Testis (tissue), 5 donors: ENCODE measurements at places on chromosomes 16 and 17.

DNA sequence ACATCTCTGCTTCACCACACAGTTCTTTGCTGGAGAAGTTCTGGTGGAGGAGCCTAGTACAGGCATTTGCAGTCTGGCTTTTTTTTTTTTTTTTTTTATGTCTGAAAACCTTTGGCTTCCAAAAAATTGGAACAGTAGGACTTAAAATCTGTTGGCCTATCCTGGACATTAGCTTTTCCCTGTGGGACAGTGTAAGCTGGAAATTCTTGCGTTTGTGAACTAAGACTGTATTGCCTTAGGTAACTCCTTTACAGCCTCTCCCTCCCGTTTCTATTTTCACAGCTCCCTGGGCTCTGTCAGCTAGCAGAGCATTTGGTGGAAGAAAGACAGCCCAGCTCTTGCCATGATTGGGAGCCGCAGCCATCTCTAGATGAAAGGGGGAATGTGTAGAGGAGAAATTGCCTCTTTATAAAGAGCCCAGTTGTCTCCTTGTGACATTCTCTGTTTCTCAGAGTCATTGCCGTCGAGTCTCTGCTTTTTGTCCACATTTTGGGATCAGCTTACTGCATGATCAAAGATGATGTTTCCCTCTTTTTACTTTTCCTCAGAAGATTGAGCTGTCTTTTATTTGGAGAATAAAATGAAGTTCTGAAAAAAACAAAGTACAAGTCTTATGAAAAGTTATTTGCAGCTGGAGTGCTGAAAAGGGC is 227.5 kb downstream of the SPECC1 start:
- no peak for DNase-seq

GRCh38 chr17:33233811-33234177 is 59.3 kb downstream of the ASIC2 start:
- DNase-seq: peak; percentile 92

DNA sequence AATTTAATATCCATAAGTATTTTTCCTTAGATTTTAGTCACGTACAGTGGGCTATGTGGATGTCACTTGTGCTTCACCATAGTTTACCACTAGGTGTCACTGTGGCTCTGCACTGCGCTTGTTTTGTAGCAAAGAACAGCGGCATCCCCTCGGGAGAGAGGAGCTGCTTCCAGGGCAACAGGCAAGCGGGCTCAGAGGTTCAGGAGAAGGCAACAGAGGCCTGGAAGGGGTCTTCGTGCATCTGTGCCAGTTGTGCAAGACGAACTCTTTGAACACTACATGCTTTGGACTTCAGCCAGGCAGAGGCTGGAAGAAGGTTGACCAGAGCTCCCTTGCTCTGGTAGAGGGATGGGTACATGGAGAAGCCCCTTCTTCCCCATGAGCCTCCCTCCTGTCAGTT is 20.6 kb downstream of the CYB561 start:
- peak; percentile 89 for DNase-seq

DNA sequence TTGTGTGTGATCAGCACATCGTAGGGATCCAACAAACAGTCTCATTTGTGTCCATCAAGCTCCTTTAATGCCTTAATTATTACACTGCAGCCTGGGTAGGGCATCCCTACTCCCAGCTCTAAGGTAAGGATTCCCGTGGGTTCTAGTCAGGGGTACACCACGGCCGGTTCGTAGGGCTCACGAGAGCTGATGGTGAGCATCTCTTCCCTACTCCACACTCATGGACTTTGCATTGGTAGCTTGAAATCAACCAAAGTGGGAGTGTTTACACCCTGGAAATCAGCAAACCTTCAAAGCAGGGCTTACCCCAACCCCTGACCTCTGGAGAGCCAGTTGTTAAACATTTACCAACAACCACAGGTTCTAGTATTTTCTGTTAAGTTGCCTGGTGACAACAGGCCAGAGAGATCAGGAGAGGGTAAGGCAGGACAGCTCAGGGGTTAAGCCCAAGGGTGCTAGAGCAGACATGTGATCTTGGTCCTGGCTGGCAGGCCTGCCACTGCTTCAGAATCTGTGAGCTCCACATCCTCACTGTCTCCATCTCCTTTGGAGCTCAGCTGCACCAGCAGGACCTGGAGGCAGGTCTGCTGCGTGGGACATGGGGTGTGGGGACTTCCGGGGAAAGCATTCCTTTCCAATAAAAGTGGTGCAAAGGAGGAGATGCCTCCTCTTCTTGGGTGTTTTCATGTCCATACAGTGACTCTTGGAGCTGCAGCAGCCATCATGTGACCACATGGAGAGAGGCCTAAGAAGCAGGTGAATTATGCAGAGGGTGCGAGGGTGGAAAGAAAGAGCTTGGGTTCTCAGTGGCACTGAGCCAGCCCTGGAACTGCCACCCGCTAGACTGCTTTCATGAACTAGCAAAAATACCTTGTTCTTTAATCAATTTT is 36.1 kb upstream of the ZCCHC14 start:
- DNase-seq: no peak

- no peak for DNase-seq
Measured at GRCh38 chr16:69804297-69804696, 42.2 kb downstream of the WWP2 start.

DNA sequence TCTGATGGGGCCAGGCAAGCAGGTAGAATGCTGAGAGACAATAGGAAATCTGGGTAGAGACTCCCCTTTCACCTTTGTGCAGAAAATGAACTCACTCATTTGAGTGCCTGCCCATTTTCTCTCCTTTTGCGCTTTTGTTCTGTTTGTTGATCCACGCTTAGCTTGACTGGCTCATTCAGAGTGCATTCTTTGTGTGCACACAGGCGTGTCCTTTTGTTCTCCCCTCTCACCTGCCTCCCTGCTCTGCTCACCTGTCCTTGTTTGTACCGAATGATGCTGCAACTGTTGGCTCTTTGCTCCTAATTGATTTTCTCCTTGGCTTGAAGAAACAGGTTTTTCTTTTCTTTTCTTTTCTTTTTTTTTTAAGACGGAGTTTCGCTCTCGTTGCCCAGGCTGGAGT is 15.8 kb downstream of the PGS1 start:
- DNase-seq: no peak

DNA sequence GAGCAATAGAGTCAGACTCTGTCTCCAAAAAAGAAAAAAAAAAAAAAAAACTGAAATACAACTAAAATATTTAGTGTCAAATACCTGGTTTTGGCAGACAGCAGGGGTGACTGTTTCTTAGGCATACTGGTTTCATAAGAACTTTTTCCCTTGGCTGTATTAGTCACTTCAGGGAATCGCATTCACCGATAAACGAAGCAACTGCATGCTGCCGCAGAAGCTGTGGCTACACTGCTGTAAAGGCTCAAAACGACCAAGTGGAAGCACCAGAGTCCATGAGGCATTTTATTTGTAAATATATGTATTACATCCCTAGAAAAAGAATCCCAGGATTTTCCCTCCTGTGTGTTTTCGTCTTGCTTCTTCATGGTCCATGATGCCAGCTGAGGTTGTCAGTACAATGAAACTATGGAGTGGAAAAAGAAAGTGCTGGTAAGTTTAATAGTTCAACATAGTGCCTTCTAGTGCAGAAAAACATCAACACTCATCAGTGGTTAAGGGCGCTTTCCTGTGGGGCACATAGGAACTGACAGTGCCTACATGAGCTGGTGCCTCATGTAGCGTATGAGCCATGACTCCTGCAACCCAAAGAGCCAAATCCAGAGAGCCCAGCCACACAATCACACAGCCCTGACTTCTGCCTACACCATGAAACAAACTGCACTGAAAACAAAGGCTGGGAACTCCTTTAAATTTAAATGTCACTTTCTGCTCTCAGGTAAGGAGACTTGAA is 7.3 kb downstream of the RPS15A start:
- DNase-seq: no peak

- no peak for DNase-seq
Measured at GRCh38 chr17:3557768-3558583, at the start of gene TRPV3. TSS of gene TRPV3 (minus strand) at chr17:3557812. CDS start at chr17:3554850, 2,962 bp downstream.

- no peak for DNase-seq
Measured at GRCh38 chr16:53945996-53946395, 242.0 kb downstream of the FTO start.

DNA sequence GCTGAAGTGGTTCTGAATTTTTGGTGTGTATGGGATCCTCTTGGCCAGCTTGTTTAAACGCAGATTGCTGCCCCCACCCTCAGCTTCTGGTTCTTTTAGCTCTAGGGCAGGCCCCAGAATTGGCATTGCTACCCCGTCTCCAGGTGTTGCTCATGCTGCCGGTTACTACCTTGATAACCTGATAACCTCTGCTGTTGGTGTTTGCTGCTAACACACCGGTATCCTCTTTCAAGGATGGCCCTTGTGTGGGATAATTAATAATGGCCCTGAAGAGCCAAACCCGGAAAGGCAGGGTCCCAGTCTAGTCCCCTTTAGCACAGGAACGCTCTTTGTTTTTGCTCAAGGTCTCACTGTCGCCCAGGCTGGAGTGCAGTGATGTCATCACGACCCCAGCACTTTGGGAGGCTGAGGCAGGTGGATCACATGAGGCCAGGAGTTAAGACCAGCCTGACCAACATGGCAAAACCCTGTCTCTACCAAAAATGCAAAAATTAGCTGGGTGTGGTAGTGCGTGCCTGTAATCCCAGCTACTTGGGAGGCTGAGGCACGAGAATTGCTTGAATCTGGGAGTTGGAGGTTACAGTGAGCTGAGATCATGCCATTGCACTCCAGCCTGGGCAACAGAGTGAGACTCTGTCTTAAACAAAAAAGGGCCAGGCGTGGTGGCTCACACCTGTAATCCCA is 1.3 kb upstream of the ST3GAL2 start:
- DNase-seq: no peak

DNA sequence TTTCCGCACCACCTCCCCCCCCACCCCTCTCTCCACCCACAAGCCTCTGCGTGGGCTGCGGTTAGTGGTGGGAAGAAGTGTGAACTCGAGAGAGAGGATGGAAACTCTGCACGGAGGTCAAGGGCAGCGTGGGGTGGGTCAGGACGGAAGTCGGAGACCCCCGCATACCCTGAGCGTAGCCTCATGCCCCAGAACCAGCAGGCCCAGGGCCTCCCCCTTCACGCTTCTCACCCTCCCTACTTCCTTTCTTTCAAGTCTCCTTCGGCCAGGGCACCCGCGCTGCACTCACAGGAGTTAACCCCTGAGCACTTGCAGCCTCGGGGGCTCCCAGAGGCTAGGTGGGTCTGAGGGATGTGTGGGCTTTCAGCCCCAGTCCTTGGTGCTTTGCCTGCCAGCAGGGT is 9.2 kb downstream of the TBKBP1 start:
- DNase-seq: no peak

GRCh38 chr16:471353-472198 is 46.1 kb downstream of the RAB11FIP3 start:
- peak; percentile 85 for DNase-seq

DNA sequence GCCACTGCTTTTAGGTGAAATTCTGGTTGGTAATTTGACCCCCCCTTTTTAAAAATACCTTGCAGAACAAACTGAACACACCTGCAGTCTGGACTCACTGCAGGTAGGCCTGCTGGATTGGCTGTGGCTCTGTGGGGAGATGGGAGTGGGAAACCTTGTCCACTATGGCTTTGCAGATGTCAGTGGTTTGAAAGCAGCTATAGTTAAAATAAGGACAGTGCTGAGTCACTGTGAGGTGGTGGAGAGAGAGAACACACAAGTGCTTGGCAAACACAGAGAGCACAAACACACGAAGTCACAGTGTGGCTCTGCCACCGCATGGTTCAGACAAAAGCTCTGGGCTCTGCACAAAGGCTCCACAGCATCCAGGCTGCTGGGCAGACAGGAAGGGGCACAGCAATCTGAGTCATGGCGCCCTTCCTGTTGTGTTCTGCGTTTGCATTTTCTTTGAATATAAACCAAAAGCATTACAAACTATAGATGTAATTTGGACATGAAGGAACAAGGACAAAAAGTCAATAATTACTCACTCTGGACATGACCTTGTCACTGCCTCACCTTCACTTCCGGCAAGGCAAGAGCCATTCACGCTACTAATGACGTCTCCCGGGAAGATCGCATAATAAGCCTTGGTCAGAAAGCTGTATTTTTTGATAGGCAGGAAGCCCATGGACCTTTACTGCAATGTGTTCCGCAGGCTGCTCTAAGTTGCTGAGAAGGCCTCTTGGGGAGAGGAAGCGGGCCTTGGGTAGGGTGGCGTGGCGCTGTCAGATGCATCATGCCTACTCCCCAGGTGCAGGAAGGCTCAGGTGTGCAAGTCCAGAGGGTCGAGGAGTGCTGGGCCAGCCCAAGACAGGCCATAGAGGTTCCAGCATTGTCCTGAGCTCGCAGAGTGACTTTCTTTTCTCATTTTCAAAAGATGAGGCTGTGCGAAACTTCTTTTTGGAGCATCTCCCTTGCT is 60.1 kb upstream of the MED9 start:
- no peak for DNase-seq

DNA sequence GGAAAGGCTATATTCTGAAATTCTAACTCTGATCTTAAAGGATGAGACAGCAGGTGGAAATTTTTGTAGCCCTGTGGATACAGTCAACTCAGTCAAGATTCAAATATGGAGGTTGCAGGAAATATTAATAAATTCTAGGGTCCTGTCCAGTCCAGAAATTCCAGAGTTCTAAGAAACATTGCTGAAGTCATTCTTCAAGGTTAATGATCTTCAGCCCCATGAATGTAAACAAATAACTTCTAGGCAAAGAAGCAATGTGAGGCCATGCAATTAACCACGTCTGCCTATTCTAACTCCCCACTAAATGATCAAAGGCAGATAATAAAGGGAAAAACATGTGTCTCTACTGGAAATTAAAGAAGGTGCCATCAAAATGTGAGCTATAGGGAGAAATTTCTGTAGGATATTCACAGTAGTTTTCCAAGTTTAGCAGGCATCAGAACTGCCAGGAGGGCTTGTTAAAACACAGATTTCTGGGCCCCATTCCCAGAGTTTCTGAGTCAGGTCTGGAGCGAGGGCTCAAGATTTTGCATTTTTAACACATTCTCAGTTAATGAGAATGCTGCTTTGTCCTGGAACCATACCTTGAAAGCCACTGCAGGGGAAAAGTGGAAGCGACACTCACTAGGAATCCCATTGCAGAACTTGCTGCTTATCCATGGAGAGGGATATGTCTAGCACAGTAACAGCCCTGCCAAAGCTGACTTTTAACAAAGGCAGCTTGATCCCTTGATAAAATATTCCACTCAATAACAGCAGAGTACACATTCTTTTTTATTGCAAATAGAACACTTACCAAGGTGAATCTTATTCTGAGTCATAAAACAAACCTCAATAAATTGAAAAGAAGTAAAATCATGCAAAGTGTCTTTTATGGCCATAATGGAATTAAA is 61.8 kb downstream of the DNAH3 start:
- DNase-seq: no peak

DNA sequence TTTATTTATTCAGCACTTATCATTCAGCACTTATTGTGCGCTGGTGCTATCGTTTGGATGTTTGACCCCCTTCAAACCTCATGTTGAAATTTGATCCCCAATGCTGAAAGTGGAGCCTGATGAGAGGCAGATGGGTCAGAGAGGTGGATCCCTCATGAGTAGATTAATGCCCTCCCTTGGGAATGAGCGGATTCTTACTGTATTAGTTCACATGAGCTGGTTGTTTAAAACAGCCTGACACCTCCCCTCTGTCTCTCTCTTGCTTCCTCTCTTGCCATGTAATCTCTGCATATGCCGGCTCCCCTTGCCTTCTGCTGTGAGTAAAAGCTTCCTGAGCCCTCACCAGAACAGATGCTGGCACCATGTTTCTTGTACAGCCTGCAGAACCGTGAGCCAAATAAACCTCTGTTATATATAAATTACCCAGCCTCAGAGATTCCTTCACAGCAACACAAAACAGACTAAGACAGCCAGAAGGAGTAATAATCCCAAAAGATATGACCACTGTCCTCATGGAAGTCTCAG is 111.1 kb downstream of the CACNG3 start:
- DNase-seq: no peak
